SJCRH30 (cell line): ENCODE measurements at places on chromosomes 3 and 15. TPM values are rescaled to one million over a fixed set of nuclear protein-coding genes. Genes with fewer than 3 reads are reported as not detected.
A peak's percentile ranks its signal among the peaks of the same experiment; 100 is the strongest.

CLDN18 gene
- total RNA-seq: not detected in 2 replicates

DNA sequence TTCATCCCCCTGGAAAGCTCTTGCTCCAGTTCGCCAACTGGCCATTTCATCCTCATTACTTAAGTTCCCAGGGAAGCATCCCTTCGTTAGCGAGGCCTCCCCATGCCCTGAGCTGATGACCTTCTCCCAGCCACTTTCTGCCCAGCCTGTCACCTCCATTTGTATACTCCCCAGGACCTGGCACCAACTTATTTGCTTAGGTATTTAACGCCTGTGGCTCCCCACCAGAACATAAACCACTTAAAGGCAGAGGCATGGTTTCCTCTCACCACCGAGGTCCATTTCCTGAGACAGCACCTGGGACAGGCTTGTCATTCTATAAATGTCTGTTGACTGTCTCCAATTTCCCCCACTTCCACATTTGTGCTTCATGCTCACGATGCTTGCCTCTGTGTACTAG lies 189.0 kb downstream of the ZNF621 start:
- no peak overlapping the region for H3K4me3 ChIP-seq
- no peak overlapping the region for H3K27ac ChIP-seq
- no peaks in the 10 kb centered on the region for H3K4me1 ChIP-seq
- no peaks in the 10 kb centered on the region for H3K36me3 ChIP-seq

CDAN1 gene
- total RNA-seq: 16.2 and 17.8 TPM in 2 replicates

NOX5 gene
- total RNA-seq: not detected in 2 replicates

DNA sequence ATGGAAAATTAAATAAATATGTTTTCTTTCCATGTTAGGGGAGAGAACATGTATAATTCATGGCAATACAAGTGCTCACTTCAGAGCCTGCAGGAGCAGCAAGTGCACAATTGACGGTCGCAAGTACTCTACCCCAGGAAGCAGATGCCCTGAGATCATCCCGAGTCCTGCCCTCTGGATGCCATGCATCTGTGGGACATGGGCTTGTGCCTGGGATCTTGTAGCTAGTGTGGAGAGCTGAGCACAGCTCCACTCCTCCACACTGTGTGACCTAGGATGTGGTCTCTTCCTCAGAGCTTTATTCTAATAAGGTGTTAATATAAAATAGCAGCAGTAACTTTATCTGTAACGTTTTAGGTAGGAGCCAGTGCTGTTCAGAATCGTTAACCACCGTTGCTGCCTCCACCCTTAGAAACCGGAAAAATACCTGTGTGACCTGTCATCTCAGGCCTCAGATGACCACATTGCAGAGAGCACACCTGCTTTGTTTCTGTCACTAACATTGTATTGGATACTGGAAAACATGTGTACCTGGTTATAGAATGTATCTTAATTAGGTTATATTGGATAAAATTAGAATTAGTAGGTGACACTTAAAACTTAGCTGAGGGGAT lies 105.0 kb upstream of the GOLGA6L6 start:
- peaks cover 37% of the 10 kb centered on the region for H3K27me3 ChIP-seq
- H3K4me3 ChIP-seq: no peak overlapping the region
- no peak for DNase-seq
- H3K27ac ChIP-seq: no peak overlapping the region
- no peaks in the 10 kb centered on the region for H3K36me3 ChIP-seq
- H3K4me1 ChIP-seq: no peaks in the 10 kb centered on the region

DNA sequence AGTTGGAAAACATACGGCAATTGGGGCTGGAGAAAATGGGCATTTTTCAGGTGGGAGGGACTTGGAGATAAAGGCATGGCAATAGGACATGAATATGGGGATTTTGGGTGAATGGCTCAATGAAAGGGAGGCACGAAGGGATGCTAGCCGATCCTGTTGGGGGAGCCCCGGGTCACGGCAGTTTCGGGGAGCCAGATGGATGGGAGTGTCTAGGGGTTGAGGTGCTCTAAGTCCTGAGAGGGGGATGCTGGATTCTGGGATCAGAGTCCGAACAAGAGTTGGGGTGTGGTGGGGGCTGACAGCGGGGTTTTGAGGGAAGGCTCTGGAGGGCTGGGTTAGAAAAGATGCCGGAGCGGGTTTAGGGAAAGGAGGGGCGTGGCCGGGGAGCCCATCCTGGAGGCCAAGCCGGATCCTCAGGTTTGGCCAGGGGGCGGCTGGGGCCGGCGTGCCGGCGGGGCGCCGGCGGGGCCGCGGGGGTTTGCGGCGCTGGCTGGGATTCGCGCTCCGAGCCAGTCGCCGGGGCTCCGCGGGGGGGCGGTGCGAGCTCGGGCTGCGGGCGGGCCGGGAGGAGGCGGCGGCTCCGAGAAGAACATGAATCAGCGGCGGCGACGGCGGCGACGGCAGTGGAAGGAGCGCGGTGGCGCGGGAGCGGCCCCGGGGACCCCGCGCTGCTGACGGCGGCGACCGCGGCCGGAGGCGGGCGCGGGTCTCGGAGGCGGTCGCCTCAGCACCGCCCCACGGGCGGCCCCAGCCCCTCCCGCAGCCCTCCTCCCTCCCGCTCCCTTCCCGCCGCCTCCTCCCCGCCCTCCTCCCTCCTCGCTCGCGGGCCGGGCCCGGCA lies at the start of gene TYRO3:
Gene TYRO3, plus strand, starts transcription at position 813 of the 839 bp plus-strand sequence. CDS start 46 bp downstream, outside the sequence.
- peak within 1 kb of the TSS; percentile 69 for H3K4me3 ChIP-seq
- H3K27me3 ChIP-seq: no peaks in the 10 kb centered on the region
- DNase-seq: peak; percentile 59
- H3K4me1 ChIP-seq: peaks cover 5% of the 10 kb centered on the region
- H3K36me3 ChIP-seq: no peaks in the 10 kb centered on the region
- H3K27ac ChIP-seq: peak within 1 kb of the TSS; percentile 41; the same call in 1 of the 2 replicates

DNA sequence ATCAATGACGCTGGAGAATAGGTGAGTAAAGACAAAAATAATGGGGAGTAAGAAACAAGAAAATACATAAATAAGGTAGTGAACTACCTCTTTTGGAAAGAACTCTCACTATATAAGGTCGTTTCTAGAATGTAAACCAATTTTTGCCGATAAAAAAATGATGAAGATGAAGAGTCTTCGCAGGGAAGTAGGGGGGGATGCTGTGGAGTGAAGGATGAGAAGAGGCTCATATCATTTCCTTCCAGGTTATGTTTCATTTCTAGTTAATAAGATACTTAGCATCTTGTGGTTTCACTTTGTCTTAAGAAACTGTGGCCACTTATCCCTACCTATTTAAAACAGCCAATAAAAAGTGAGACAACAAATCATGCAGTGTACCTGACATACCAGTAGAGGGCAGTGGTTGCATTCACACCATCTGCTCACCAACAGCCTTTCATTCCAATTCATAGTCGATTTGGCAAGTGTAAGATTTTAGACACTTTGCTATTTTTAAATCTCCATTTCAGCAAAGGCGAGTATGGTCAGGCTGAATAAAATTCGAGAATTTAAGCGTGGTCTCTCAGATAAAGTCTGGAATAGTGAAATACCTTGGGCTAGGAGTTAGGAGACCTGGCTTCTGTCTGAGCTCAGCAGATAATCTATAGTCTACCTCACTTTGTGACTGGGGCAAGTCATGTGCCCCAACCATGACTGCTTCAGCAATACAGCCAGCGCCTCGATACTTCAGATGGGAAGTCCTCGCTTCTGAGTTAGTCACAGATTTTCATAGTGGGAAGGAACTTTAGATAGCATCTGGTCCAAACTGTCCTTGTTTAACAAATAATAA lies 28.9 kb upstream of the ICE2 start:
- DNase-seq: peak; percentile 36
- no peaks in the 10 kb centered on the region for H3K4me1 ChIP-seq
- no peaks in the 10 kb centered on the region for H3K27me3 ChIP-seq
- H3K36me3 ChIP-seq: peaks cover 16% of the 10 kb centered on the region; the same call in 1 of the 2 replicates

DNA sequence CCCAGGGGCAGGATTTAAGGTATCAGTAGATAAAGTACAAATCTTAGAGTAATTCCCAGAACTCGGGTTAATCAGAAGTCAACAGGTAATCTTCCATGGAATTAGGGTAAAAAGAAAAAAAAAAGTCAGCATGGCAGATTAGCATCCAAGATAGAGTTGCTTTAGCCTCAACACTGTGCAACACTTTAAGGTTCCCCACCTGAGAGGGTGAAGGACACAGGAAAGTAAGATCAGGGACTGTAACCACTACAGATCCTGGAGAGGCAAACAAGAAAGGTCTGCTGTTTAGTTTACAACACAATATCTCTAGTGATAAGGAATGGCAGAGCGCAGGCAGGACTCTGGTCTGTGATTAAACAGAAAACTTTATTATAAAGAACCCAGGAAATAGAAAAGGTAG lies 4.1 kb upstream of the PHLDB2 start:
- H3K36me3 ChIP-seq: no peaks in the 10 kb centered on the region
- peaks cover 29% of the 10 kb centered on the region for H3K4me1 ChIP-seq
- H3K27ac ChIP-seq: no peak overlapping the region

DNA sequence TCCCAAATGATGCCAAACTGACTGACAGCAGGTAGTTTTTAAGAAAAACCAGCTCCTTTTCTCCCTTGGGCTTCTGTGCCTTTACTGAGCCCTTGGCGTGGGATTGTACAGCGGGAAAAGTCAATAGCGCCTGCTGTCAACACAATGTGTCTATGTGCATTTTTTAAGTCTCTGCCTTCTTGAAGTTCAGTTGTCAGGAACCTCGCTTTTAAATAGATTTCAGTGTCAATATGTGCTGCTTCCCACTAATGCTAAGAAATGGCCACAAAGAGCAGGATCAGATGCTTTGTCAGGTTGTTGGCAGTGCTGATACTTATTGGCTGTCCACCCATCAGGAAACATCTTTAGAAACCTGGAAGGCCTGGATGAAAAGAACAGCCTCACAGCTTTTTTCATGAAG lies 424.4 kb downstream of the C3orf38 start:
- no peak for DNase-seq
- H3K4me3 ChIP-seq: no peak overlapping the region
- no peak overlapping the region for H3K27ac ChIP-seq
- H3K4me1 ChIP-seq: no peaks in the 10 kb centered on the region
- H3K36me3 ChIP-seq: no peaks in the 10 kb centered on the region
